NCI-H187 treated with DMSO at 0.1 percent for 48 hours (cell line): ENCODE measurements at places on chromosomes 7 and 10.

DNA sequence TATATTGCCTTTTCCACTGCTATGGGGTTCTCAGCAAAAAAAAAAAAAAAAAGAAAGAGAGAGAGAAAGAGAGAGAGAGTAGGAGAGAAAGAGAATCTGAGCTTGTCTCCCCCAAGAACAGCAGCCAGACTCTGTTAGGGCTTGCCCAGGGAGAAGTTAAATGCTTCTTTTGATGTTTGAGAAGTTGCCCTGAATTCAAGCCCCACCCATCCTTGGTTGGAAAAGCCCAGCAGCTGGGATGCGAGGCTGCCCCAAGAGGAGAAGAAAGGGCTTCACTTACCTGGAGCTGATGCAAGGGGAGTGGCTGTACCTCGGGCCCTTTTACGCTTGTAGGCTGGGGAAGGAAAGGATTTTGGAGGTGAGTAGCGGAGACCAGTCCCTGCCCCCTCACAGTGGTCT lies 20.9 kb upstream of the MGMT start:
- DNase-seq, result no peak

DNA sequence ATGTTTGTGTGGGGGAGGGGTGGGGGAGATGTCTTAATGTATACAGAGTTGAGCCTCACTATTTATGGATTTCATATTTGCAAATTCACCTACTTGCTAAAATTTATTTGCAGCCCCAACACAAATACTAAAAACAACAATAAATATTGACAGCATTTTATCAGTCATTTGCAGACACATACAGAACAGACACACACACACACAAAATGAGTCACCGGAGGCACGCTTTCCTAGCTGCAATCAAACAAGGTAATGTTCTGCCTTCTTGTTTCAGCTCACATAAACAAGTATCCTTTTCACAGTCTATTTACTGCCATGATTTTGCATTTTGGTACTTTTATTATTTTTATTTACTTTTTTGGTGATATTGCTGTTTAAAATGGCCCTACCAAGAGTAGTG lies 88.5 kb downstream of the IPMK start:
- DNase-seq, result no peak

DNA sequence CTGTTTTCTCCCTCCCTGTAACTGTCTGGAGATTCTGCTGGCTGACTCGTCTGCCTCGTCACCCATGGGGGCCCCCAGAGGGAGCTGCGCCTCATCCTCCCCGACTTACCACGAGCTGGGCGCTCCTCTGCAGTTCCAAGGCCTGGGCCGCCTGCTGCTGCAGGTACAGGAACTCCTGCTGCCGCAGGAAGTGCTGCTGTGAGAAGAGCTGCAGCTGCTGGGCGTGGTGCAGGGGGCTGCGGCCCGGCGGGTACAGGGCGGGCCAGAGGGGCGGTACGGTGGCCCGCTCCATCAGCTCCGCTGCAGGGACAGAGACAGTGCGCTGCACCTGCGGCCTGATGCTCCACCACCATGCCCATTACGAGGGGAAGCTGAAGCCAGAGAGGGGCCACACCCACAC lies 47.7 kb downstream of the TNRC18 start:
- DNase-seq, result no peak

GRCh38 chr7:134435161-134435920 lies 23.6 kb downstream of the AKR1B1 start:
- DNase-seq, result no peak

GRCh38 chr10:45319702-45320101 lies 4.3 kb upstream of the OR13A1 start:
- DNase-seq, result no peak

DNA sequence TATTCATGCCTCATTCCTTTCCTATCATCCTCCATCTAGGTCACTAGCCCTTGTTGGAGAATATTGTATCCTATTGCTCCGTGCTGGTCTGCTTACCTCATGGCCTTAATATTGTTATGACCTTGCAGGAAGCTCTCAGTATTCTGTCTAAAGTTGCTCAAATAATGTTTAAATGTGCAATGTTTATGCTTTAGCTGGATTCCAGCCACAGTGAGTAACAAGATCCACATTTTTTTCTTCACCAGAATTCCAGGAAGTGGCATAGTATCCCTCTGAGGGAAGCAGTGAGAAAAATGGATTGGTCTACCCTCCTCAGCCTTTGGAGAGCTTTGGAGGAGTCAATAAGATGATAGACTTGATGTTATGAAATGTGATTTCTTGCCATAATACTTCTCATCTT lies 402.6 kb downstream of the NRG3 start:
- no peak for DNase-seq
